DMS 273 treated with DMSO at 0.1 percent for 48 hours (cell line): ENCODE measurements at places on chromosomes 5 and 9.

- no peak for DNase-seq
Measured at GRCh38 chr9:3256571-3257330, 269.1 kb downstream of the RFX3 start.

GRCh38 chr9:99071313-99072039, 33.4 kb upstream of the TGFBR1 start:
- no peak for DNase-seq

GRCh38 chr5:158660726-158661125, 439.0 kb downstream of the EBF1 start:
- DNase-seq, result no peak

- no peak for DNase-seq
Measured at GRCh38 chr9:71683598-71684235, 84.6 kb downstream of the CEMIP2 start.

GRCh38 chr9:26725573-26725972, 167.0 kb downstream of the CAAP1 start:
- DNase-seq, result no peak

DNA sequence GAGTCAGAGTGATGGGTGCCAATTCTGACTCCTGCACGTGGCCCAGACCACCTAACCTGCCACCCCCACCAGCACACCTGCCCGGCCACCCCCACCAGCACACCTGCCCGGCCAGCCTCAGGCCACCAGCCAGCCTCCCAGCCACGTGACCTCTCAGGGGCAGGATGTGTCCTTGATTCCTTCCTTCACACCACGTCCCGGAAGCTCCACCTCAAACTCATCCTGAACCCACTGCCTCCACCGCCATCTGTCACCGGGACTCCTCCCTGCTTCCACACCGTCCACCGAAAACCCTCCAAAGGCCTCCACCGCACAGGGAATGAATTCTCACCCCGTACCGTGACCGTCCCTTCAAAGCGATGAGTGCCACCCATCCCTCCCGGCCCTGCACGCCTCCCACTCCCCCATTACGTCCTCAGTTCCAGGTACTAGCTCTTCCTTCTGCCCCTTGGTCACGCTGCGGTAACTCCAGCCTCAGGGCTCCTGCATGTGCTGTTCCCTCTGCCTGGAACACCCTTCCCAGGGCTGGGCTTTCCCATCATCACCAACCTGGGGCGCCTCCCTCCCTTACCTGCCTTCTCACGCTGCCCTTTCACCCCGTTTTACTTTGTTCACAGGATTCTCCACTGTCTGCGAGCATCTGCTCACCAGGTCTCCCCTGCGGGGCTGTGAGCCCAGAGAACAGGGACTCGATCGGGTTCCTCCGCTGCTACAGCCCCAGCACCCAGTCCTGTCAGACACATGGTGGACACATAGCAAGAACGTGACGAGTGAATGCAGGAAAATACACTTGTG, 82.9 kb downstream of the ADAMTS2 start:
- DNase-seq, result no peak

DNA sequence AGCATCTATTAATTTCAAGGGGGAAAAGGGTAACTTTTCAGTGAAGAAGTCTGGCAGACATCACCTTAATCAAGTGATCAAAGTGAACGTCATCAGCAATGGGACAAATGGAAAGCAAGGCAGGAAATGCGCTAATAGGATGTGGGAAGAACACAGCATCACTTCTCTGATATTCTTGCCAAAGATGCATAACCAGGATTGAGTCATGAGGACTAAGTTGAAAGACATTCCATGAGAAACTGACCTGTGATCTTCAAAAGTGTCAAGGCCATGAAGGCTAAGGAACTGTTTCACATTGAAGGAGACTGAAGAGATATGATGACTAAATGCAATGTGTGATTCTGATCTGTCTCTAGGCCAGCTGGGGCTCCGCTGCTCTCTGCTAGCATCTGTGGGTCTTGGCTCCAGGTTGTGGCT, 92.9 kb downstream of the NDFIP1 start:
- DNase-seq, result no peak

GRCh38 chr5:167814040-167814439, 477.4 kb upstream of the WWC1 start:
- no peak for DNase-seq

- DNase-seq, result no peak
Measured at GRCh38 chr5:137374110-137374714, 124.9 kb downstream of the SPOCK1 start.

DNA sequence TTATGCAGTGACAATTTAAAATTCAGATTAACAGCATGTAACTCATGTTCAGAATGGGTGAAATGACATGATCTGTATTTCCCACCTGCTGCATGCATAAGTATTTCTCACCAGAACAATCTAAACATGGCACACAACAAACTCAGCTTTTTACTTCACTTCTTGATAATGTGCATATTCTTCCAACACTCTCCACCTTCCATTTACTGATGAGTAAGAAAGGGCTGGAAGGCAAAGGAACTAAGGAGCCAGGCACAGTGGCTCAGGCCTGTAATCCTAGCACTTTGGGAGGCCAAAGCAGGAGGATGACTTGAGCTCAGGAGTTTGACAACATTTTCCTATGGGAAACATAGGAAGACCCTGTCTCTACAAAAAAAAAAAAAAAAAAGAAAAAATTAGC, 35.8 kb upstream of the SAP30L start:
- DNase-seq, result no peak

DNA sequence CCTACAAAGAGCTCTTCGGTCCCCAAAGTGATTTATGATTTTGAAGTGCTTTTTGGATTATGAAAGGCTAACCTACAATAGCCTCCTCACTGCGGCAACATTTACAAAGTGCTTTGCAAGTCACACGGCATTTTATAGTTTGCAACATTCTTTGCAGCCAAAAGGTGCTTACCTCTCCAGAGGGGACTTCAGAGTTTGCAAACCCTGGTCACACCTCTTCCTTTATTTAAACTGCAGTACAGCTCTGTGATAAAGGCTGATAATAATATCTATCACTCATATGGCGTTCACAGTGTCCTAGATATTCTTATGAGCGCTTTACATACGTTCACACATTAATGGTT, 20.0 kb upstream of the CRB2 start:
- no peak for DNase-seq

DNA sequence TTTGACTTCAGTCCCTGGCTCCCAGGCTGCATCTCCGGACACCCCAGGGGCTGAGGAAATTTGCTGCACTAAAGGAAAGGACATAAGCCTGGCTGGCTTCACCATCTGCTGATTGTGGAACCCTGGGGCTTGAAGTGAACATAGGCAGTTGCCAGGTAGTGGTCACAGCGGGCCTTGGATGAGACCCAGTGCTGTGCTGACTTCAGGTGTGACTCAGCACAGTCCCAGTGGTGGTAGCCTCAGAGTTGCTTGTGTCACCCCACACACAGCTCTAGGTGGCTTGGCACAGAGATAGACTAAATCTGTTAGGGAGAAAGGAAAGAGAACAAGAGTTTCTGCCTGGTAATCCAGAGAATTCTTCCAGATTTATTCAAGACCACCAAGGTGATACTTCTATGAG, 36.1 kb upstream of the RUSC2 start:
- DNase-seq, result no peak

DNA sequence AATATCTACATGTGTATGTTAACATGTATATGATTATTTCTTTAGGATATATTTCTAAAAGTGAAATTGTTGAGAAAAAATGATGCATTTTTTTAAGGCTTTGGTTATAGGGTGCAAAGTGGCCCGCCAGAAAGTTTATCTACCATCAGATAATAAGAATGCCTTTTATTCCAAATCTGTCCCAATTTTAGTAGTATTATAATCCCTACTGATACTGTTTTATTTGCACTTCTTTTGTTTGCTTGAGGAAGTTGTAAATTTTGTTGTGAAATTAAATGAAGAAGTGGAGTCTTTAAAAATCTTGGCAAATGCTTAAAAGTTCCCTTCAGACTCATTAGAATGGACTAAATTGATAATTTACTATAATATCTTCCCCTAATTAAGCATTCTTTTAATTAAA, 73.0 kb downstream of the NIPBL start:
- no peak for DNase-seq

DNA sequence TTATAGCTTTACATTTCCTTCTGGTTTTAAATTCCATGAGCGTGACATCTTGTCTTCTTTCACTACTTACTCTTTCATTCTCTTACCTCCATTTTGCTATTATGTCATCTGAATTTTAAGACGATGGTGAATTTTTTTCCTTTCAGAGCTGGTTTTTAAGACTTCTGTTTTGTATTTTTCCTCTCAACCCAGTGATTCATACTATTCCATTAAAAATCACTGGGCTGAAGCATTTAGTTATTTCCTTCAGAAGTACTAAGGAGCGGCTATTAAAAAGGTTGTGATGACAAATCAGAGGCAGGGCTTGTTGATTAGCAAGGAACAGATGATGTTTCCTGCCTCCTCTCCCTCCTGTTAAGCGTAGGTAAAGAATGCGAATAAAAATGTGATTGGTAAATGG, 16.5 kb downstream of the AGXT2 start:
- no peak for DNase-seq

DNA sequence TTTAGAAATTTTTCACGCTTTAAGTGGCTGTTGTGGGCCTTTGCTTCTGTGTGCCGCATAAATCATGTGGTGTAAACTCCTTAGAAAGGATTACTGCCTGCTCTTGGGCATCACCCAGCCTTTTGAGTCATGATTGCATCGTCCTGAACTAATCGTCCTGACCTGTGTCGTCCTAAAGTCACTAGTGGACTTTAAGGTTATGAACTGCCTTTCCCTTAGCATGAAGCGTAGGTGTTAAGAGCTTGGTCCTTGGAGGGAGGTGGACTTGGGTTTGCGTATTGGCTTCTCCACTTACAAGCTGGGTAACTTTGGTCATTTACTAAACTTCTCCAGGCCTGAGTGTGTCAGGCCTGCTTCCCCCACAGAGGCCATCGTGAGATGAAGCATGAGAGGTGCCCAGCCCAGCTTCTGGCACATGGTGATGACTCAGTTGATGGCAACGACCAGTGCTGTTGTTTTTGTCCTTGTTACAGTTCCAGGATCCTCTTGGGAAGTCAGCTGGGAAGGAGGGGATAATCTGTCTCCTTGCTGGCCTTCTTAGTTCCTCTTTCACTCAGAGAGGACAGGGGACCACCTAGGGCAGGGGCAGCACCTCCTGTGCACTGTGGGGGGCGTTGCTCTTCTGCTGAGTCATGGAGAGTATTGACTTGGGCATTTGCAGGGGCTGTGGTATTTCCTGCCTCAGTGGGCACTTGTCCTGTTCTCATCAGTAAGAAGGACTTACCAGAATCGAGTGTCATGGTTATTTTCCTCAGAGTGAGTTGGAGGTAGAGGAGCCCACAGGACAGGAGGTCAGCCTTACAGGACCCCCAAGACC, 54.2 kb upstream of the NCS1 start:
- no peak for DNase-seq

DNA sequence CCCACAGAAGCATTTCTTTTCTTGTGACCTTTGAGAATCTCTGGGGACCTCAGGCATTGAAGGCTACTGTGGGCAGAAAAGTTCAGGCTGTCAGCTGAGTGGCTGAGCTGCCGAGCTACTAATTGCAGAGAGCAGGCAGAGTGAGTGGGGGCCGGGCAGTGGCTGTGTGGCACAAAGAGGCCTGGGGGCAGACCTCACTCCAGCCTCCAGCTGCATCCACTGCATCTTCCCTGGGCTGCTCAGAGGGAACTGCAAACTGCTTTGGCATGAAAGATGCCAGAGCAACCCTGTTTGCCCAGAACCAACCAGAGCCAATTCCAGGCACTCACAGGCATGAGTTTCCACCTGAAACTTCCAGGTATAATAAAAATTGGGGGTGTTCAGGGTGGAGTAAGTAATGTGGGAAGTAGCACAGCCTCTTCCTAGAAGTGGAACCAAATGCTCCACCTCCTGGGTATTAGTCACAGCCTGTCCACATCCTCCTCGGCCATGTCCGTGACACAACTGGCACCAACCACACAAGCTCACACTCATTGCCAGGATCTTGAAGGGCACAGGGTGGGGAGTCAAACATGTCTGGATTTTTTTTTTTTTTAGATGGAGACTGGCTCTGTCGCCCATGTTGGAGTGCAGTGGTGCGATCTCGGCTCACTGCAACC, 548.9 kb downstream of the BNC2 start:
- no peak for DNase-seq

- no peak for DNase-seq
Measured at GRCh38 chr5:14257995-14258403, 114.9 kb downstream of the TRIO start.

DNA sequence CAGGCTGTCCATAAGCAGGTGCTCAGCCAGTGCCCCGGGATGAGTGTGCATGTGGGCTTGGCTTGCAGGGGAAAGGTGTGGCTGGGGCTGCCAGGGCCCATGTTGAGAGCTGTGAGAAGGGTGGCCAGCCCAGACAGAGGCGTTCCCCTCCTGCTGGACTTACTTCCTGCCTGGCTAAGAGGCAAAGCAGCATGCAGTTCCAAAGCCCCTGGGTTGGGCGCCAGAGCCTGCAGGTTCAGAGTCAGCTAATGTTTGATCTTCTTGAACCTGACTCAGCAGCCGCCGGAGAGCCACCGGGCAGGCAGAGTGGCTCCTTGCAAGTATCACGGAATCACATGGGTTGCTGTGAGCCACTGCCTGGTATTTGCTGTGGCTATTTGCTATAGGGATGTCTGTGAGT, 168.4 kb upstream of the MAP1B start:
- DNase-seq, result no peak

- no peak for DNase-seq
Measured at GRCh38 chr9:68710111-68710471, 5.1 kb downstream of the PIP5K1B start.

- no peak for DNase-seq
Measured at GRCh38 chr5:160011471-160011870, 2.5 kb downstream of the TTC1 start.

- DNase-seq, result no peak
Measured at GRCh38 chr5:90248640-90249039, 160.9 kb downstream of the CETN3 start.

DNA sequence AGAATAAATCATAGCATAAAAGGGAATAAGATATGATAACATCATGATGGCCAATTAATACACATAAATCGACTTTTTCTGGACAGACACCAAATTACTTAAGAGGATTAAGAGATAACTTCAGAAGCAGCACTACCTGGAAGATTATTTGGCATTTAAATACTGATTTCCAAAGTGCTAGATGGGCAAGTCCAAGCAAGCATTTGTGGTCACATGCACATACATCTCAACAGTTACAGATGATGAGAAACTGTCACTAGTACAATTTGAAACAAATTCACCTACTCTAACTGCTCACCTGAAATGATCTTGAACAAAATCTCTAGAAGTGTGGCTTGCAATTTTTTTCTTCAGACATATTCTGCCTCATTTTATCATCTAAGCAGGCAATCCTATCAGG, 26.8 kb upstream of the RASGEF1C start:
- DNase-seq, result no peak

DNA sequence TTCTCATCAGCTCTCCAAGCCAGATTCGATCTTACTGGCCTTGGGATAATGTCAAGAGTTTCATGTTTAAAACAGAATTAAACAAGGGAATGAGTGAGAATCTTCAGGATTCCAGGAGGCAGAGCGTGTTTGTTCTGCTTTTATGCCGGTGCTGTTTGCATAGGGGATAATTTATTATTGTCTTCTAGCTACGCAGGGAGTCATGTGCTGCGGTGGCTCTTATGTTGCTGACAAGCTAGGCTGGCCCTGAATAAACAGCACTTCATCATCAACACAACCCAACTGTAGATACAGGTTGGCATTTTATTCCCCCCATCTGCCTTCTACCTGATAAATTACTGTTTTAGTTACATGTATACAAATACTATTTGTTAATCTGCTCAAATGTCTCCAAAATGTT, 47.1 kb upstream of the PCA3 start:
- DNase-seq, result no peak
